ENCODE measurements at places on chromosomes 2 and 18.

DNA sequence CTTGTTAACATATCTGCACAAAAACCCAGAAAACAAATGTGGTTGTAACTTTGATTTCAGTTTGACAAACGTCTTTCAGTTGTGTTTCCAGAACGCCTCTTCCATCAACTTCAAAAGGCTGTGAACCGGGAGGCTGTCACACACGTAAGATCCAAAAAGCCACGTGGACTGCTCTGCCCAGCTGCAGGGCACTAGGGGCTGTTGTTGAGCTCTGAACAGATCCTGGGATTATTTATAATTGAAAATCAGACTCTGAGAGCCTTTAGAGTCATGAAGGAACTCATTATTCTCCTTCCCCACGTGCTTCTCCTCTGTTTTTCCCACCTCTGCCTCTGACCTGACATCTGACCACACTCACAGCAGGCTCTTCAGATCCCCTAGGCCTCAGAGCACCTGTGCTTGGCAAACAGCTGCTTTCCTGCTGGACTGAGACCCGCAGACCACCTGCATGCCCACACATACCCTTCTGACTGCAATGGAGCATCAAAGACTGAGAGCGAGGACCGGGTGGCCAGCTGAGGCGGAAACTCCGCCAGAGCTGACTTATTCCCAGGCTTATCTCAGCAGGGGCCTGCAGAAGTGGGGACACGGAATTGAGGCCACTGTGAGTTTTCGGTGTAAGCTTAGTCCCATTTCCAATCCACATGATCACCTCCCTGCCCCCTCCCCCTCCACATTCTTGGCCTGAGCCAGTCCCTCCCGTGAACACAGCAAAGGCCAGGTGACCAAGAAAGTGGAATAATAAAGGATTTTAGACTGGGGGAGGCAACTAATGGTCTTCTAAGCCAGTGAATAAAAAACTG is 114.8 kb downstream of the ATL2 start:
- no peak for DNase-seq

DNA sequence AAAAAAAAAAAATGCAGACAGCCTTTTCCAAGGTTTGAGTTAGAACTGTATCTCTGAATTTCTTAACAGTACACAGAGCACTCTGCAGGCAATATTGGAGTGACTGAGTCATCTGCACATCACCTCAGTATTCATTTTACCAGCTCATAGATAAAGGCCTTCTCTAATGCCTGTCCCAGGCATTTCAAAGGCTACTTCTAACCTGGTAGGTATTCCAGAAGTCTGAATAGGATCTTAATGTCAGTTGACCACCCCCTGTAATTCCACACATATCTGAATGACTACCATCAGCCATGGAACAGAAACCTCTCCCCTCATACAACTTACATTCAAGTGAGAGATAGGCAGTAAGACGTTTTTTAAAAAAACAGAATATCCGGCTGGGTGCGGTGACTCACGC is 9.0 kb downstream of the METTL21A start:
- DNase-seq = no peak

- no peak for DNase-seq
Measured at GRCh38 chr2:108268001-108268400, 20.7 kb upstream of the SULT1C2 start.

GRCh38 chr18:55585920-55586561 is 2.0 kb downstream of the TCF4 start:
- DNase-seq = no peak

- no peak for DNase-seq
Measured at GRCh38 chr2:83602753-83603152, 856.3 kb downstream of the SUCLG1 start.

DNA sequence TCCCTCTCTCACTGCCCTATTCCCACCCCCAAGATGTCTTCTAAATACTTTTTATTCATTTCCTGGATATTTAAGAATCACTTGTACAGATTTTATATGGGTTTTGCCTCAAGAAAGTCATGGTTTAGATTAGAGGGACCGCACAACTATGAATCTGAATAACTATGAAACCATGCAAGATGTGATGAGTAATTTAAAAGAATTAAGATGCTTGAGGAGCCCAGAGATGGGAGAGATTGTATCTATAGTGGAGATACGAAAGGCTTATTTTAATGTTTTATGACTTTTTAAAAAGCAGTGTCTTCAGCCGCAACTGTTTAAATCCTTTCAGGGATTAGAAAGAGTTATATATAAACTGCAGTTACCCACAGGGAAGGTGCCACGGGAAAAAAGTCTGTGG is 324.1 kb downstream of the LPIN1 start:
- DNase-seq = no peak

DNA sequence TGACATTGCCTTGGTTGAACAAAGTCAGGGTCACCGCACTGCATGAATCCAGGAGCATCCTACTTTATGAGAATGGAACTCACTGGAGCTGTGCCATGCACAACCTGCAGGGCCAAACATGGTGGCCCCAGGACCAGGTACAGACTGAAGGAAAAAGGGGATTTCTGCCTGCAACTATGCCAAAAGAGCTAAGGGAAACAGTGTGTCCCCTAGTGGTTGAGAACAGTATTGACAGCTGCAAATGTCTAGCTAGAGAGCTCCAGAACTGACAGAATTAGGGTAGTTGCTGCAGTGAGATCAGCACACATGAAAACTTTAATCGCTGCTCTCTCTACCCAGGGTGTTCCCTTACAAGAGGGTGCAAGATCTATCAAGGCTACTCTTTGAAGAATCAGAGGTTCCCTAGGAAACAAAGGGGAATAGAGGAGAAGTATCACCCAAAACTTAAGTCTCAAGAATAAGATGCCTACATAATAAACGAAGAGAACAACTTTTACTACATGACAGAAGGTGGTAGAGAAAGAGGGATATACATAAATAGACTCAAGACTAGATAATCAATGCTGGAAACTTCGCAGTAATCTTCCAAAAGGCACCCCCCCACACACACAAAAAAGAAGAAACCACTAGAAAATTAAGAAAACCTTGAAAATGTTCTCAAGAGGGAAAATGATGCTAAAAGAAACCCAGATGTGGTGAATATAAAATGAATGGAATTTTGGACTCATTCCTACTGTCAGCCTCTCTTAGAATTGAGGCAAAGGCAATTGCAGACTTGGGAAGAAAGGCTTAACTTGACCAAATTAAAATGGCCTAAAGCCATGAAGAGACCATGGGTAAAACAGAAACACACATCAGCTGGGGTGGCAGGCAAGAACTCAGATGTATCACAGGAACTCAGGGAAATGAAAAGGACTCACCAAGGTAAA is 43.6 kb upstream of the IHH start:
- no peak for DNase-seq

GRCh38 chr2:163157891-163158496 is 319.4 kb upstream of the KCNH7 start:
- DNase-seq = no peak
